Upper lobe of left lung (tissue), 6 donors: ENCODE measurements at places on chromosomes 5 and 9. TPM values are rescaled to one million over a fixed set of nuclear protein-coding genes. Genes with fewer than 3 reads are reported as not detected.

ZNF300 gene
- 2.0 TPM for total RNA-seq

DNA sequence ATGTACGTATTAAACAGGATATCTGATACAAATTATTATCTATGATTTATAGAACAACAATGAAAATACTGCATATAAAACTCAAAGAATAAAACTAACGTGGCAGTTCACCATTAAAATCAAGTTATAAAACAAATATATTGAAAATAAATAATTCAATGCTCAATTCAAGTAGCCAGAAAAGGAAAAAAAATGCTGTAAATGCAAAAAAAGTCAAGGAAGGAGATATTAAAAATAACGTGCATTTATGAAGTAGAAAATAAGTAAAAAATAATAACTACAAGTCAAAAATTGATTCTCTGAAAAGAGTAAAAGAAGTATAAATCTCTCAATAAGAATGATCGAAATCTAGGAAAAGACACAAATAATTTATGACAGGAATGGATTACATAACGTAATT is 460.5 kb upstream of the CD180 start:
- no peak for DNase-seq
- H3K36me3 ChIP-seq = no peaks in the 10 kb centered on the region
- H3K4me3 ChIP-seq = no peak overlapping the region
- H3K27ac ChIP-seq = no peak overlapping the region

GRCh38 chr9:78383130-78383529 is 86.2 kb downstream of the PSAT1 start:
- no peaks in the 10 kb centered on the region for H3K4me1 ChIP-seq
- no peaks in the 10 kb centered on the region for H3K36me3 ChIP-seq
- no peak overlapping the region for H3K27ac ChIP-seq
- no peak for DNase-seq
- H3K4me3 ChIP-seq = no peak overlapping the region

OR13C5 gene
- total RNA-seq = not detected
